Stimulated activated naive CD4-positive, alpha-beta T cell treated with Interleukin-2 at 50 U/mL for 16 hours (primary cell): ENCODE measurements at places on chromosomes 4 and X.

- DNase-seq, result no peak
Measured at GRCh38 chrX:45385757-45386156, 185.1 kb upstream of the DIPK2B start.

DNA sequence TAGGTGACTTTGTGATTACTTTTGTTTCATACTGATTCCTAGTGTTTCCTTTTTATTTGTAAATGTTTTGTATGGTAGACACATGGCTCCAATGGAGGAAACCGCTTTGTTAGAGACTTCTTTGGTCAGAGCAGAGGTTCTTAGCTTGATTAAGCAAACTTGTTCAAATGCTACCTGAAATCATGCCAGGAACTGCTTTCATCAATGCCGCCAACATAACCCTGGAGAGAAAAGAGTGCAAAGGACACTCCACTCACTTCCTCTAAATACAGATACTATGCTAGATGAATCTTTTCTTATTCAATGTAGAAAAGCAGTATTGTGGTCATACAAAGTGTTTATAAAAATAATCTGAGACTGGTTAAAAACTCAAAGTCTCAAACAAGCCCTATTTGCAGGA lies 25.7 kb upstream of the COX7B2 start:
- DNase-seq, result no peak

GRCh38 chr4:128525992-128526630 lies 238.5 kb upstream of the PGRMC2 start:
- DNase-seq, result no peak

DNA sequence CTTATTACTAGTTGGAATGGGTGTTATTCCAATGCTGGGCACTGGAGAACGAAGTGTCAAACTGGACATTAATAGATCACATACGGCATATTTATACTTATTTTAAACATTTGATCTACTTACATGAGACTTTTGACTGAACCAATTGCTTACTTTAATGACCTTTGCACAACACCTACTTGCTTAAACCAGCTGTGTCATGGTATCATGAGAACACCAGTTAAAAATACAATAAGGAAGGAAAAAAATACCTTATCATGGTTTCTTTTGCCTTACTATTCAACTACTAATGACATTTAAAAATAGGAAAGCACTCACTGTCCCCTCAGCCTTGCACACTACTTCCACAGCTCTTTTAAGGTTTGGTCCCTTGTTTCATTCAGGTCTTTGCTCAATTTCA lies 146.9 kb downstream of the FAM13A start:
- no peak for DNase-seq

- no peak for DNase-seq
Measured at GRCh38 chr4:8184061-8184460, 15.0 kb upstream of the SH3TC1 start.

GRCh38 chrX:151151665-151152267 lies 24.6 kb upstream of the GPR50 start:
- DNase-seq, result no peak

GRCh38 chrX:124441971-124442590 lies 95.7 kb downstream of the SH2D1A start:
- DNase-seq, result no peak

DNA sequence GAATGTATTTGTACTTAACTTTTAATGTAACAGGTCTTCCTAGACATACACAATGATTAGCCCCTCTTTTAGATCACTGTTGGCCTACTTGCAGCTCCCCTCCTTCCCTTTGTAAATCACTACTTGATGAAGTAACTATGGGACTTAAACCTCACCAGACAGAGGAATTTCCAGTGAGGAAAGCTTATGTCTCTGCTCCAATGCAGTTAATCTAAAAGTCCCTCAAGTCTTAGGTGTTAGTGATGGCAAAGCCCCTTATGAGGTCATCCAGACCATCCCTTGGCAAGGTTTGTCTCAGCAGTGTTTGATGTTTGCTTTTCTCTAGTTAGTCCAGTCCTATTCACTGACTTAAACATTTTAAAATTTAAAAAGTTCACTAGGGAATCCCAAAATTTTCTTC lies 877.3 kb upstream of the INTU start:
- no peak for DNase-seq

DNA sequence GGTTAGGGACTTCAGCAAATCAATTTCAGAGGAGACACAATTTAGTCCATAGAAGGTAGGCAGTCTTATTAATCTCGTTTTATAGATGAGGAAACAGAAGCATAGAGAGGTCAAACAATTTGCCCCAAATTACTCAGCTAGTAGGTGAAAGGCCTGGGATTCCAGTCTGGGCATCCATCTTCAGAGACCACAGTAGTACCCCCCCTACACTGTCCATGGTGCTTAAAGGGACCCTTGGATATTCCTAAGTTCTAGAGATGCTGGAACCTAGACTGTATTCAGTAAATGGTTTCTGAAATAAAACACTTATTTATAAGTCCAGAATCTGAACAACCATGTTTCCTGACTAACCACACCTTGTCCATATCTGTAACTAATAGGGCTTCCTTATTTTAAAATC lies 174.8 kb downstream of the CEP135 start:
- no peak for DNase-seq
